A549 treated with Hydrocortisone at 1 μM for 4 hours (cell line): ENCODE measurements at places on chromosomes 11 and 22. TPM values are rescaled to one million over a fixed set of nuclear protein-coding genes. Genes with fewer than 3 reads are reported as not detected.

The APOBEC3A gene
- not detected in 5 replicates for total RNA-seq

The OR56A1 gene
- not detected in 5 replicates for total RNA-seq

The TPBGL gene
- total RNA-seq: 0.09 to 0.28 TPM (median 0.14 TPM) in 5 replicates

The CALCA gene
- 0.06 to 0.15 TPM in 2 of 5 replicates, not detected in the others for total RNA-seq

The HSPB2 gene
- total RNA-seq: not detected in 5 replicates

The ASCL2 gene
- not detected in 5 replicates for total RNA-seq
